ENCODE measurements at places on chromosomes 2 and 18. TPM values are rescaled to one million over a fixed set of nuclear protein-coding genes. Genes with fewer than 3 reads are reported as not detected.

The SULT1C2 gene
- 0.67 TPM for total RNA-seq

The PIEZO2 gene
- total RNA-seq = 2.2 TPM

The TLX2 gene
- total RNA-seq = 2.0 TPM

DNA sequence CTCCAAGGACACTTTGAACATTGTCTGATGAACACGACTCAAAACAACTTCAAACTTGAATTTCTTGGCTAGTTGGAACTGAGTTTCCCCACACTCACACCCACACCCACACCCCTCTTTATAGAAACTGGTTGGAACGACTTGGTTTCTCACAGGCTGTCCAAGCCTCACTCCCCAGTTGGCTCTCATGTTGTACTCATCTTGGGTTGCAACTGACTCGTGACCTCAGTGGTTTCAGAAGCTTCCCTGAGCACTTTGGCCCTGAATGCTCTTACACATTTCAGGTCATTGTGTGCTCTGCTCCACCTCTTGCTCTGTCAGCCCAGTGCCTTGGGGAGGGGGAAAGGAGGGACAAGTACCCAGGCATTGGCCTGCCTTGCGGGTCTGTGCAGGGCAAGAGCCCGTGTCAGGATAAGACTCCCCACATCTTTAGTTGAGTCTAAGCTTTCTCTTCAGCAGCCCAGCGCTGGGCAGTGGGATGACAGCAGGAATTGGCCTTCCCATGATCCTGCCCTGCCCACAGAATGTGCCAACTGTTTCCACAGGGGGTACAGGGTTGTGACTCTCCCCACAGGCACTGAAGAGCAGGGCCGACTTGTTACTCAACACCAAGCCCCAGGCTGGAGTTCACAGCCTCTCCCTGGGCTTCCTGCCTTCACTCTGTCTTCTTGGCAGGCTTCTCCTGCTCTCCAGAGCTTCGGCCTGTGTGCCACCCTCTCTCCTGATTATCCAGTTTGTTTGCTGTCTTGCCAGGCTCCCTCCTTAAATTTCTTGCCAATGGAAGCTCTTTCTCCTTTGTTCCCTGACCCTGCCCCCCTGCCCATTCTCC is 104.6 kb downstream of the RTN4 start:
- no peak for ATAC-seq

GRCh38 chr18:4060427-4061281 is 394.5 kb downstream of the DLGAP1 start:
- ATAC-seq = no peak

- peak; percentile 30 for ATAC-seq
Observed at GRCh38 chr2:216142540-216142939, 33.4 kb downstream of the XRCC5 start.

DNA sequence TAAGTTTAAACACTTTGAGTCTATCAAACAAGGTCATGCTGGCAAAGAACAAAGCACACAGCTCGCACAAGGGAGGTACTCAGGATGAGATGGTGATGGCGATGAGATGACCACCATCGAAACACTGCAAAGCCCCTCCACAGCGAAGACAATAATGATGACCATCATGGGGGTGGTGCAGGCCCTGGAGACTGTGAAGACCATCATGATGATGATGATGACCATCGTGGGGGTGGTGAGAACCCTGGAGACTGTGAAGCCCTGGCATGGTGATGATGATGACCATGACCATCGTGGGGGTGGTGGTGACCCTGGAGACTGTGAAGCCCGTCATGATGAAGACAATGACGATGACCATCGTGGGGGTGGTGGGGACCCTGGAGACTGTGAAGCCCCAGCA is 81.6 kb upstream of the SALL3 start:
- ATAC-seq = no peak

- ATAC-seq = no peak
Observed at GRCh38 chr18:74758995-74759394, 161.3 kb downstream of the ZNF407 start.

DNA sequence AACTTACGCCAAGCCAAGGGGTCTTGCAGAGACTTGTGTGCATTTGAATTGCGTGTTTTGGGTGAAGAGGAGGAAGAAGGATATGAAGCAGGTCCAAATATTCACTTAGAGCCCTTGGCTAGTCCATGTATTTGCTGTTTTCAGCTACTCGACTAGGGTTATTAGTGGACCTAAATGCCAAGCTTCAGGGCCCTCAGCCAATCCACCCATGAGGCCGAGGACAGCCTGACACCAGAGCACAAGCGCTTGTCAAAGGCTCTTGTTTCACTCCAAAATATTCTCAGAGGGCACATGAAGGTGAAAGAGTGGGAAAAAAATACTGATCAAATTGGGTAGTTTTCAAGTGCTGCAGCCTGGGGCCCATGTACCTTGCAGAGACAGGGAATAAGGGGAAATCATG is 174.8 kb upstream of the ACAA2 start:
- ATAC-seq = no peak

- no peak for ATAC-seq
Observed at GRCh38 chr2:9297807-9298206, 91.2 kb downstream of the ASAP2 start.

DNA sequence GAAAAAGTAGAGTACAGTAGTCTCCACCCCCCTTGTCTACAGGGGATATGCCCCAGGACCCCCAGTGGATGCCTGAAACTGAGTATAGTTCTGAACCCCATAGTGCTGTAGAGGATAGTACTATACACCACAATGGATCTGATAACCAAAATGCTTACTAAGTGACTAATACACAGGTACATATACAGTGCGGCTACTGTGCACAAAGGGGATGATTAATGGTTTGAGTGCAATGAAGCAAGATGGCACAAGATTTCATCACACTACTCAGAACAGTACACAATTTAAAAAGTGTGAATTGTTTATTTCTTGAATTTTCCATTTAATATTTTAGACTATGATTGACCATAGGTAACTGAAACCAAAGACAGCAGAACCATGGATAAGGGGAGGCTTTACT is 446.9 kb upstream of the NRP2 start:
- no peak for ATAC-seq

DNA sequence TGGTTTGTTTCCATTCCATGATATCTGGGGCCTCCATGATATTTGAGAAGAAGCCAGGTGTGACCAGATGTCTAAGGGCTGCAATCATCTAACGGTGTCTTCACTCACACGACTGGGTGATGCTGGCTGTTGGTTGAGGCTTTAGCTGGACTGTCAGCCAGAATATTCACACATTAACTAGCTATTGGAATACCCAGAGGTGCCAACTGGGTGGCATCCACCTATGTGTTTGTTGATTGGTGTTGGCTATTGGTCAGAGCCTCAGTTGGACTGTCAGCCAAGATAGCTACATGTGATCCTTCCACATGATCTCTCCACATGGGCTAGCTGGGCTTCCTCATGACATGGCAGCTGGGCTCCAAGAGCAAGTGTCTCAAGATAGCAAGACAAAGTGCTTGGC is 117.4 kb downstream of the CDCA7 start:
- no peak for ATAC-seq
